ENCODE measurements at places on chromosomes 13 and 19.
A peak's percentile ranks its signal among the peaks of the same experiment; 100 is the strongest.

GRCh38 chr13:36211567-36211966, 2.8 kb downstream of the SOHLH2 start:
- DNase-seq = no peak

DNA sequence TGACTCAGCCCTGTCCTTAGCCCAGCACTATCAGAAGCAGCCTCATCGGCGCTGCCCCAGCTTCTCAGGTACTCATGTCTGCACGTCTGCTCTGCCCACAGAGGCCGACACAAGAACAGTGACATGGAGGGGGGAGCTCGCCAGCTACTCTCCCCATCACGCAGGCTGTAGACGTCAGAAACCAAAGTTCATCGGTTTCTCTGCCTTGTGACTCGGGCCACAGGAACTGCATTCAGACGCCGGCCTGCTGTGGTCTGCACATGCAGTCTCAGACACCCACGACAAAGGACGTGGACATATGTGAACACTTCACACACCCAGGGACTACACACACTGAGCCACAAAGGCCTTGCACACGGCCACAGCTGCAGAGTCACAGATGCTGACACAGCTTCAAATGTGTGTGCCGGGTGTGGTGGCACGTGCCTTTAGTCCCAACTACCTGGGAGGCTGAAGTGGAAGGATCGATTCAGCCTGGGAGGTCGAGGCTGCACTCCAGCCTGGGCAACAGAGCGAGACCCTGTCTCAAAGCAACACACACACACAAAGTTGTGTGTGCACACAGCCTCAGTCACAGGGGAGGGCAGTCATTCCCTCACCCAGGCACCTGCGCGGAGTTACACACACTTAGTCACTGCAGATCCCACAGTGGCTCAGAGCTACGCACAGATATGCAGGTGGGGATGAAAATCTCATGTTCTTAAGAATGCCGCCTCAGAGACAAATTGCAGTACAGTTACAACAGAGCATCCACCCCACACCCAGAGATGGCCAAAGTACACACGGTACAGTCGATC, 4.9 kb upstream of the ZFP36 start:
- peak; percentile 86 for DNase-seq

DNA sequence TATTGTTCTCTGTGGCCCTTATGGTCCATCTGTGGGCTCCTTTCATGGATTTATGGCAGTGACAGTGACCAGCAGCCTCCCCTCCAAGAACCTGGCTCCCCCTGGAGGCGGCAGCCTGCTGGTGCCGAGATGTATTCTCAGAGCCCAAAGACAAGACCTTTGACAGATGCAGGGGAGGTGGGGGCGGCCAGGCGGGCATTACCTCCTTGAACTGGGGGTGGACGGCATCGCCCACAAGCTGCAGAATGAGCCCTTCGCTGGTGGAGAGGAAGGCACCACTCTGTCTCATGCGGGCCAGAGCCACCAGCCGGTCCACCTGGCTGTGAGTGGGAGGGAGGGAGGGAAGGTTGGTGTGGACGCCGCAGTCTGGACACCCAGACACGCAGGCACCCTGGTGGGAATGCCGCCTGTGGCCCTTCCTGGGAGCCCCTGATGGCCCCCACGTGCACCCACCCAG, 6.6 kb downstream of the ISOC2 start:
- DNase-seq = peak; percentile 71

DNA sequence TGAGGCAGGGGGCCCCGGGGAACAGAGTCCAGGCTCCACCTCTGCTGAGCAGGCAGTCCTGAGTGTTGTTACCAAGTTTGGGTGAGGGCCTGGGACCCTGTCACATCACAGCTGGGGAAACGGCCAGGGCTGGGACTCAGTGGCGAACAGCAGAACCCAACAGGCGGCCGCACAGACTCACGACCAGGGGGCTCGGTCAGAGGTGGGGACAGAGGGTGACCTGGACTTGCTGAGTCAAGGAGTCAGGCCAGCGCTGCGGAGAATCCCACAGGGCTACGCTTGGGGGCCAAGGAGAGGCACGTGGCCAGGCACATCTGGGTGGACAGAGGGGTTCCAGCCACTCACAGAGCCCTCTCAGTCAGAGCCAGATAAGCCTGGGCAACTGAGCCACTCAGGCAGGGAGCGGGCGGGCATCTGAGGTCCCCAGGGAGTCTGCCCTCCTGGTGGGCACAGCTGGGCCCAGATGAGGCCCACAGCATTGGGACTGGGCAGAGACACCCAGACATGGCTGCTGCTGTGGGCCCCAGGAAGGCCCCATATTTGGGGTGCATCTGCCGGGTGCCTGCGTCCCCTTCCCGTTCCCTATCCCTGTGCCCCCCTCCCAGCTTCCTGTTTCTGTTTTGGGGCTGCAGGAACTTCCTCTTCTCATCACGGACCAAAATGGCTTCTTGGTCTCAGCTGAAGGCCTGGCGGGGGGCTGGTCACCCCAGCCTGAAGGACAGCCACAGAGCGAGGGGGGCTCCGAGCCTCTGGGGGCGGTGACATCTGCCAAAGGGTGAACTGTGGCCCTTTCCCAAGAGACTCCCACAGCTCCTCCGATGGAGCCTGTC, 34.0 kb downstream of the CEBPA start:
- no peak for DNase-seq

DNA sequence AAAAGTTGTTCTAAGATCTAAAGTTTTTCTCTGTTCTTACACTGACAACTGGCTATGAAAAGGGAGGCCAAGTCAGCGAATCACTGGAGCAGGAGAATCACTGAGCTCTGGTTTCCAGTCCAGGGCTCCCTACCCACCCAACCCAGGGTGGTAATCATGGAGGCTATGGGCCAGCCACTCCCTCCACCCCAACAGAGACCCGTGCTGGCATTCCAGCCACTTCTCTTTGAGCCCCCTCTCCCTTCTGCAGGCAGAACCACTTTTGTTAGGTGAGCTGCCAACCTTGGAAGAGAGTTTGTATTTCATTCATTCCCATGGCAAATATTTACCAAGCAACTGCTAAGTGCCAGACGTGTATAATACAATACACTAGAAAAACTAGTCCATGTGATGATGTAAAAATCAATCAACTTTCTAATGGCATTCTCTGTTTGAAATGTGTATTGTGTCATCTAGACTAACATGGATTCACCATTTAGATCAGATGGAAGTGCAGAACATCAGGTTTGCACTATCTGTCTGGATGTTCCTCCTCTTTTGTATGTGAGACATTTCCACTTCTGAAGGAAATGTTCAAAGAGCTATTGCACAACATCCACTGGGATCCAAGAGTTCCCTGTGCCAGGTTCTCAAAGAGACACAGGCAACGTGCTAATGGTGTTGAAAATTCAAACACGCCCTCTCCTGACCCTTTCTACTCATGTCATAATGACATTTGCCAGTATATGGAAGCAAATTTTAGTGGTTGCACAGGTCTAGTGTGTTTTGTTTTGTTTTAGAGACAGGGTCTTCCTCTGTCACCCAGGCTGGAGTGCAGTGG, 5.3 kb downstream of the MLNR start:
- no peak for DNase-seq

GRCh38 chr19:41194157-41194552, 1.1 kb downstream of the CYP2S1 start:
- no peak for DNase-seq

Measured in erythroblast (primary cell).